ENCODE measurements at places on chromosomes 1 and 21.
A peak's percentile ranks its signal among the peaks of the same experiment; 100 is the strongest.

- DNase-seq, result no peak
These were observed 81.4 kb upstream of the PRDX6 start for GRCh38 chr1:173395762-173396161.

DNA sequence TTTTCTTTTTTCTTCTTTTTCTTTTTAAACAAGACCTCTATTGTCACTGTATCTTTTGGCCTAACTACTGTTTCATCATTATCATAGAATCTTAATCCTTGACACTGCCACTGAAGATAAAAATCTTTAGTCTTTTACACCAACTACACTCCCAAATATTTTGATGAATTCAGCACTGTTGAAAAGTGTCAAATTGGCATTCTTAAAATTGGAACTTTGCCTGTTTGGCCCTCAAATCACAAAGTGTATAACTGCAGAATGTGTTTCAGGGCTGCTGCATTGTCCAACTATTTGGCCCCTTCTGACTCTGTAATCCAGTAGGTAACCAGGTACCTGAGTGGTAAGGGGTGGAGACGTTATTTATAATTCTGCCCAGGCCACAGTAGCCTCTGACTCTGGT is 34.3 kb downstream of the ACTN2 start:
- no peak for DNase-seq

DNA sequence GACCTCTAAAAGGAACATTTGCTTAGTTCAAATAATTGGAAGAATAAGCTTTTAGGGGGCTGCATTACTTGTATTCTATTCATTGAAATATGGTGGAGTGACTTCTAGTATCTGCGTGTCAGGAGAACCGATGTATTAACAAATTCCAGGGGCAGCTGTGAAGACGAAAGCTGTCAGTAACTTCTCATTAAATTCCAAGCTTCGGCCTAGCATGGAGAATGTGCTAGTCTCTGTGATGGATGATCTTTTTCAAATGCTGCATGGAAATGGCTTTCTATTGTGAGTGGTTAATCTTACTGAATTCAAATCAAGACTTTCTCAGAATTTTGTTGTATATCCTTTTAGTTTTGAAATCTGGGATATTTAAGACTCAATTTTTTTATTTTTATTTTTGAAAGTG is 429.9 kb downstream of the ADGRL2 start:
- DNase-seq, result no peak

DNA sequence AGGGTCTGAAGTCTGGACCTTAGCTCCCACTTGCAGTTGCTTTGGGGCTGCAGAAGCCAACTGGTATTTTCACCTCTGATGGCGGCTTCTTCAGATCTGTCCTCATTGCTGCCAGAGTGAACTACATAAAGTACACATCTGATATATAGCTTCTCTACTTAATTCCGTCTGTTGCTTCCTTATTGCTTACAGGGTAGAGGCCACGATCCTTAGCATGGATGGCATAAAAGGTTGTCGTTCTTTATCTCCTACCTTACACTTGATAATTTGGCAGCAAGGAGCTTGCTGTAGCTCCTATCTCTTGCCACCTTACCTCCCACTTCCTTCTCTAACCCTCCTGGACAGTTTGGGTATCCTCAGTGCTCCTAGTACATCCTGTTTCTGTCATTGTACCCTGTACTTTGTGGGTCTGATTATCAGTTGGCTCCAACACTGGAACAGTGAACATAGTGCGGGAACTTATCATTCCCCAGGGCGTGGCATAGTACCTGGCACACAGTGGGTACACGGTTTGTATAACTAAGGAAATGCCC is 30.9 kb upstream of the NBL1 start:
- no peak for DNase-seq

- no peak for DNase-seq
These were observed 498 bp upstream of the CLCA2 start for GRCh38 chr1:86423473-86423872.

GRCh38 chr1:31366796-31367195 is 6.1 kb downstream of the FABP3 start:
- peak; percentile 9 for DNase-seq

GRCh38 chr1:162471290-162471853 is 26.2 kb upstream of the UHMK1 start:
- no peak for DNase-seq

GRCh38 chr1:172460887-172461315 is 17.0 kb upstream of the PIGC start:
- DNase-seq, result no peak

DNA sequence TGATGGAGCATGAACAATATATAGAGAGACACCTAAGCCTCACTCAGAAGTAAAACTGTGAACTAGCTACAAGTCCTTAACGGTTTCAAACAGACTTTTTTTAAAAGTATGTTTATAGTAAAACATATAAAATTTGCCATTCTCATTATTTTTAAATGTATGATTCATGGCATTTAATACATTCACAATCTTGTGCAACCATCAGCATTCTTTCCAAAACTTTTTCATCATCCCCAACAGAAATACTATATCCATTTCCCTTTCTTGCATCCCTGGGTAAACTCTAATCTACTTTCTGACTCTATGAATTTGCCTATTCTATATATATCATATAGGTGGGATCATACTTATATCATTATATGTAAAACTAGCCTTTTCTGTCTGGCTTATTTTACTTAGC is 25.5 kb downstream of the EVI5 start:
- no peak for DNase-seq

GRCh38 chr1:229608590-229608989 is 17.3 kb downstream of the TAF5L start:
- DNase-seq, result no peak

DNA sequence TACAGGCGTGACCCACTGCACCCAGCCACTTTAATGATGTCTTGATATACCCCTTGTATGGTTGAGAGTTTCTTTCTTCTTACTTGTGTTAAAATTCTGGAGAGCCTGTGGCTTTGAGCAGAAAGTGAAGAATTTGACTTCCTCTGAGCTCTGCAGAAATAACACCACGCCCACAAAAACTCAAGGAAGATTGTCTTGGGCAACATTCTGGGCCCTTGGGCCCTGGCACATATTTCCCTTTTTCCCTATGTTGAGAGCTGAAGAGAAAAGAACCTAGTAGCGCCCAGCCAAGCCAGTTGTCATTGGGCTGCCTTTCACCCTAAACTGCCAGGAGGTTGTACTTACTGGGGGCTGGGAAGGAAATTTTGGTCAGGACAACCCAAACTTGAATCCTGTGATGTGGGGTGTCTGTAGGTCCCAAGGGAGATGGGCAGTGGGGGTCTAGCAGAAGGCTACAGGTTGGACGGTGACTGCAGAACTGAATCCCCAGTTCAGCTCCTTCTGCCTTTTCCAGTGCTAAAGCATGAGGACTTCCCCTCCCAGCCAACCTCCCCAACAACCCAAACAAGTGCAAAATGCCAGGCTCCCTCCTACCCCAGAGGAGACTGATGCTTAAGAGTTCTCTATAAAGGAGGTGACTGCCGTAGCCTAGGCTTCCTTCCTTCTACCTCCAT is 11.7 kb upstream of the SNAPIN start:
- no peak for DNase-seq

GRCh38 chr1:201898240-201898894 is 9.7 kb downstream of the SHISA4 start:
- no peak for DNase-seq

GRCh38 chr1:10061276-10061675 is 28.5 kb downstream of the UBE4B start:
- no peak for DNase-seq
